Cardiac septum (tissue), 1 donor: ENCODE measurements at places on chromosomes 7 and 10.

- DNase-seq: no peak
These were observed 220.8 kb upstream of the CELF2 start for GRCh38 chr10:10796774-10797415.

DNA sequence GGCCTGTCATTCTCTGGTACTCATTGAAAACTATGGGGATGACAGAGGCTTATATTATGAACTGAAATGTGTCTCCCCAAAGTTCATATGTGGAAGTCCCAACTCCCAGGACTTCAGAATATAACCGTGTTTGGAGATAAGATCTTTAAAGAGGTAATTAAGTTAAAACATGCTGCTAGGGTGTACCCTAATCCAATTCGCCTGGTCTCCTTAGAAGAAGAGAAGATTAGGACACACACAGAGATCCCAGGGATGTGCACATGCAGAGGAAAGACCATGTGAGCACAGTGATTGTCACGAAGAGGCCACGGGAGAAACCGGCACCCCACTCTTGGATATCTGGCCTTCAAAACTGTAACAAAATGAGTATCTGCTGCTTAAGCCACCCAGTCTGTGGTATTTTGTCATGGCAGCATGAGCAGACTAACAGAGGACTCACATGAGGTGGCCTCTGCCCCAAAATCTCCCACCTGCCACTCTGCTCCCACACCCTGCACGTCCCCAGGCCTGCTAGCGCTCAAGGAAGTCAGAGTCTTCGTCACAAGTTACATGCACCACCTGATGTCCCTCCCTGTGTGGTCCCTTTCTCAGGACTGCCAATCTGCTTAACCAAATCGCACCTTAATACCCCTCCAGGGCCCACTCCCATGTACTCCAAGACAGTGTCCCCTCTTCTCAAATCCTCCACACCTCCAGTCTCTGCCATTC is 26.8 kb downstream of the PLAC9 start:
- no peak for DNase-seq

GRCh38 chr7:66964411-66964810 is 31.0 kb downstream of the SBDS start:
- no peak for DNase-seq

DNA sequence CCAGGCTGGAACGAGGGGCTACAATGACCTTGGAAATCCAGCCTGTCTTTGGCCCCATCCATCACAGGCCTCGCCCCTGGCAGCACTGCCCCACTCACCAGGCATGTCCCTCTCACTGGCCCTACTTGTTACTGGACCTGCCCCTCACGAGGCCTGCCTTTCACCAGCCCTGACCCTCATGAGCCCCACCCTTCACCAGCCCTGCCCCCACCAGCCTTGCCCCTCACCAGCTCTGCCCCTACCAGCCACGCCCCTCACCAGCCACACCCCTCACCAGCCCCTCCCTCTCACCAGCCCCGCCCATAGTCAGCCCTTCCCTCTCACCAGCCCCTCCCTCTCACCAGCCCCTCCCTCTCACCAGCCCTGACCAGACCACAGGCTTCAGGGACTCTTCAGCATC is 57.8 kb downstream of the COL26A1 start:
- no peak for DNase-seq

DNA sequence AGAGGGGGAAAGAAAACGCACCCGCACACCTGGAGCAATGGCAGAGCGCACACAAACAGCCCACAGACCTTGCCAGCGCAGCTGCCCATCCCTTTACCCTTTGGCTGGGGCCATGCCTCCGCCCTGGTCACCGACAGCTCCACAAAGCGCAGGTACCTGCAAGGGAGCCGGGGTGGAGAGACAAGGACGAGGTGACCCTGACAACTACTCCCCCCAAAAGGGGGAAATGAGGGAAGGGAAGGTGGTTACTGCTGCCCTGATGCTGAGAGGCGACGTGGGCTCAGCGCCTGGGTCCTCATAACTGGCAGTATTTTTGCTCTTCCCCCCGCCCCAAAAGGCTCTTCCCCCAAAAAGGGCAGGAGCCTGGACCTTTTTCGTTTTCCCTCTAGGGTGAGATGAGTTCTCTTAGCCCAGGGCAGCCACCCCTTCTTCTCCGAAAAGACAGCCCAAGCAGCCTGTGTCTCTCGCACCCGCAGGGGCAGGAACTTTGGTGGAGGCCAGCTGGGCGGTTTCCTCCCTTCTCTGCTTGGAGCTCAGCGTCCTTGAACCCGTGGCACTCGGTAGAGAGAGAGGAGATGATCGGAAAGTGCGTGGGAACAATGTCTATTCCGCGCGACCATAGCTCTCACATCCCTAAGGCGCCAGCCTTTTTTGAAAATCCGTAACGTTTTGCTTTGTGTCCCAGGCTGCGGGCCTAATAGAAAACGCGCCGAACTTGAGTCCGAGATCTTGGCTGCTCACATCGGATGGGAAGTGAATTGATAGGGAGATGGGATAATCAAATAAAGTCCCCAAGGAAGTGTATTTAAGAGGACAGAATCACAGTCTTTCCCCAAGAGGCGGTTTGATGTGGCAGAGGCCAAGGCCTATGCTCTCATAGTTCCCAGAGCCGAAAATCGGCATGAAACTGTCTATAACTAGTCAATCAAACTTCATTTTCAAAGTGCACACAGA is 1.0 kb downstream of the NKX2-3 start:
- no peak for DNase-seq

GRCh38 chr10:11831520-11831951 is 8.4 kb downstream of the PROSER2 start:
- no peak for DNase-seq

GRCh38 chr10:107442035-107442505 is 277.6 kb upstream of the SORCS1 start:
- no peak for DNase-seq

- no peak for DNase-seq
These were observed 45.2 kb downstream of the PPP1R3A start for GRCh38 chr7:113873554-113874151.

GRCh38 chr7:360454-361100 is 70.6 kb downstream of the FOXL3 start:
- DNase-seq: no peak

GRCh38 chr7:118777308-118777707 is 552.8 kb downstream of the ANKRD7 start:
- DNase-seq: no peak

GRCh38 chr7:139861803-139862202 is 32.7 kb downstream of the TBXAS1 start:
- DNase-seq: no peak

GRCh38 chr10:80412486-80412885 is 4.1 kb downstream of the PRXL2A start:
- DNase-seq: no peak

GRCh38 chr10:57249615-57250281 is 888.7 kb upstream of the ZWINT start:
- DNase-seq: no peak

- DNase-seq: no peak
These were observed 299.3 kb upstream of the MEOX2 start for GRCh38 chr7:15985587-15986384.

GRCh38 chr7:111005445-111005844 is 85.5 kb upstream of the LRRN3 start:
- no peak for DNase-seq

GRCh38 chr7:84536271-84536870 is 341.8 kb upstream of the SEMA3A start:
- DNase-seq: no peak

DNA sequence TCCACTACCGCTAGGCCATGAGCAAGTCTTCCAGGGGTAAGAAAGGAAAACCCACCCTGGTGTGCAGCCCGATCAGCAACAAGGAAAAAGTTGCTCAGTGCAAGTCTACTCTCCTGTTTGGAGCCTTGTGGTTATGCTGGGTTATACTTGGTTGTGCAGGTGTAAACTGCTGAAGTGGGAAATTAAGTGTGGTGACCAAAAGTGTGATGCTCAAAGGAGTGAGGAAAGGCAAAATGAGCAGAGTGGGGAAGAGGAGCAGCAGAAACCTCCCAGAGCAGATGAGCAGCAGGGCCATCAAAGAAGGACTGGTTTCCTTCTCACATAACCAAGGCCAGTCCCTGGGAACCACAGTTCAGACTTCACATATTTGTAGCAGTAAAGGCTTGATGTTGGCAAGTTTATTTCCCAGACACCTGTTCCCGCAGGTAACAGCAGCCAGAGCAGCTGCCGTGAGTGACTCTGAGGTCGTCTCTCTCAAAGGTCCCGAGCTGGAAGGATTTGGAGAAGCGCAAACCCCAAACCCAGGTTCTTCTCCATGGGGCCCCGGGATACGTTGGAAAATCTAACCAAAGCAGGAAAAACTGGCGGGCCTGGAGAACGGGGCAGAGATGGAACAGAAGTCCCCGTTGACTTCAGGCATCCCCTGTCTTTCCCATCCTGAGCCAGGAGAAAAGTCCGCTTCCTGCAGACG is 607 bp upstream of the SMO start:
- DNase-seq: no peak

GRCh38 chr10:101272229-101272868 is 43.1 kb upstream of the LBX1 start:
- DNase-seq: no peak

- DNase-seq: no peak
These were observed 19.6 kb upstream of the AMZ1 start for GRCh38 chr7:2668401-2668800.

GRCh38 chr10:71611709-71612422 is 107.7 kb downstream of the C10orf105 start:
- DNase-seq: no peak

- DNase-seq: no peak
These were observed 35.7 kb upstream of the MTPAP start for GRCh38 chr10:30384701-30385201.

DNA sequence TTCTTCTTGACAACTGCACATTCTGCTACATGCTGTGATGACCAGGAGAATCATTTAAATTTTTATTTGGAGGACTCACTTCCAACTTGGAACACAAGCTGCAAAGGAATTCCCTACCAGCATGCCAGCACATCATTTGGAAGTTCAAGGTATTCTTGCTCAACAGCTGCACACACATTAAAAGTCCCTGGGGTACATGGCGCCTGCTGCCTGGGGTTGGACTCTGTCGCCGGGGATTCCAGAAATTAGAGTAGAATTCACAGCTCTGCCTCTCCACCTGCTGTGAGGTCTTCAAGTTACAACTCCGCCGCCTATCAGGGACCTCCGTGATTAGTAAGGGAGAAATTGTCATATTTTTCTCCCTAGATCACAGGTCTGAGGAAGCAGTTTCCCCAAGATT is 1.1 kb downstream of the ZNF32 start:
- no peak for DNase-seq

DNA sequence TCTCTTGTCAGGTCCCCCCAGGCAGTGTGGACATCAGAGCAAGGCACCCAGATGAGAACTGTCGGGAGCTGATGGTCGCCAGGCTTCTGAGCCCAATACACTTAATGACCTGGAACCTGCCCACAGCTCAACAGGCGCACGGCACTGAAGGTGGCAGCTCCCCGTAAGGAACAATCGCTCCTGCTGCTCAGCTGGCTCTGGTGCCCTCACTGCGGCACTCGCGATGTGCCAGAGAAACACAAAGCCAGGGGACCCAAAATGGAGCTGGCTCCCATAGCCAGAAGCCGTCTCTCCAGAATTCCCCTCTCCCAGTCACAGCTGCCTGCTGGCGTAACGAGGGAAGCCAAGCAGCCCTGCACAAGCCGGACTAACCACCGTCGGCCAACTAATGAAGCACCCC is 6.3 kb downstream of the CALN1 start:
- DNase-seq: peak; percentile 69

GRCh38 chr7:85510287-85510686 is 323.4 kb upstream of the SEMA3D start:
- no peak for DNase-seq

GRCh38 chr7:3067606-3068380 is 24.1 kb upstream of the CARD11 start:
- DNase-seq: no peak

GRCh38 chr10:33419311-33419710 is 84.8 kb upstream of the NRP1 start:
- no peak for DNase-seq

DNA sequence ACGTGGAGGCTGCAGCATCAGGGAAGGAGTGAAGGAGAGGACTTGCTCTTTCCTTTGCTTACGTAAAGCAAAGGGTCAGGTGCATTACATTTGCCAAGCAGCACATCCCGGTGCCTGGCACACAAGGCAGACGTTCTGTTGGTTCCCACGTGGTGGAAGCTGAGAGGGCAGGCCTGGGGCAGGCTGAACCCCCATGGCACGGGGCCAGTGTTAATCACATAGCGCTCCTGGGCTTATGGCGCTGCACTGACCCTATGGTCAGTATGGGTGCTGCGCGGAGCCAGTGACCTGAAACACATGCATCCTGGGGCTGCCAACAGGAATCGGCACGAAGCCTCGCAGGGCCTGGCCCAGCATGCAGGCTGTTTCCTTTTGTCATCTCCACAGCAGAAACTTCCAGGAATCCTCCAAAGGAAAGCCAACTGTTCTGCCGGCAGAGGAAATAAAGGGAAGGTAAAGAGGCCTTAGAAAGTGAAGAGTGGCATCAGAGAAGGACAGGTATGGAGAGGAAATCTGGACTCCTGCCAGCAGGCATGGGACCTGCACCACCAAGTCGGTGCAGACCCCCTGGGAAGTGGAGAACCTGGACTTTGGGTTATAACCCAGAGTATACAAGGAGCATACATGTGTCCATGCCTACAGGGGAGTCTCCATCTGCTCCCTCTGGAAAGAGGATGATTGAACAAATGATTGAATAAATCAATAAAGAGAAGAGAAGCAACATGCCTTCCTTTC is 560.2 kb downstream of the TCERG1L start:
- DNase-seq: peak; percentile 60

GRCh38 chr7:109178342-109178741 is 608.7 kb downstream of the DNAJB9 start:
- DNase-seq: no peak

DNA sequence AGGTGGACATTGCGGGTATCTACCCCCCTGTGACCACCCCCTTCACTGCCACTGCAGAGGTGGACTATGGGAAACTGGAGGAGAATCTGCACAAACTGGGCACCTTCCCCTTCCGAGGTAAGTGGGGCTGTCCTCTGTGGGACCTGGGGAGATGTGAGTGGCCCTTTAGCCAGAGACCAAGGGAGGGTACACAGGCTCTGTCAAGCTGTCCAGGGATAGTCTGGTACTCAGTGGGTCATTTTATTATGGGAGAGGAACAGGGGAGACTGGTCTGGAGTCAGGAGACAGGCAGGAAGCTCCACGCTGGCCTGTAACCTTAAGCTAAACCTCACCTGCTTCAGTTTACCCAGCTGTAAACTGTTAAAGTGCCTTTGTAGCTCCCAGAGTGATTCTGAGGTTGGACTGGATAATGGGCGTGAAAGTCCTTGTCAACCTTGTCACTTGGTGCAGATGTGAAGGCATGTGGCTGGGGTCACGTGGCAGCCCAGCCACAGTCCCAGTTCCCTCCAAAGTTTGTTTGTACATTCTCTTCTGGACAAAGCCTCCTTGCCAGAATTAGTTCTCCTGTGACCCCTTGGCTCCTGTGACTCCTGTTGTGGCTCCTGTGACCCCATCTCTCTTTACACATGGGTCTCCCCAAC is 729 bp downstream of the HOGA1 start:
- peak; percentile 58 for DNase-seq

GRCh38 chr10:99529591-99530107 is 3.1 kb upstream of the NKX2-3 start:
- no peak for DNase-seq
